ENCODE measurements at places on chromosomes 3 and 15.
A peak's percentile ranks its signal among the peaks of the same experiment; 100 is the strongest.

GRCh38 chr3:13025090-13025489, 48.1 kb downstream of the IQSEC1 start:
- DNase-seq, result no peak

DNA sequence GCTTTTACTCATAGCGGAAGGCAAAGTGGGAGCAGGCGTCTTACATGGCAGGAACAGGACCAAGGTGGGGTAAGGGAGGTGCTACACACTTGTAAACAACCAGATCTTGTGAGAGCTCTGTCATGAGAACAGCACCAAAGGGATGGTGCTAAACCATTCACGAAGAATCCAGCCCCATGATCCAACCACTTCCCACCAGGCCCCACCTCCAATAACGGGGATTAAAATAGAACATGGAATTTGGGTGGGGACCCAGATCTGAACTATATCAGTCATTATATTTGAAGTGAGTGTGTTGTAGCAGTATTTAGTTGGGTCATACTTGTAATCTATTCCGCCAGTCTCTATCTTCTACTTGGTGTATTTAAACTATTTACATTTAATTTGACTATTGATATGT, 190.9 kb downstream of the RPLP1 start:
- DNase-seq, result no peak

GRCh38 chr3:66253790-66254620, 33.2 kb downstream of the SLC25A26 start:
- peak; percentile 27 for DNase-seq

DNA sequence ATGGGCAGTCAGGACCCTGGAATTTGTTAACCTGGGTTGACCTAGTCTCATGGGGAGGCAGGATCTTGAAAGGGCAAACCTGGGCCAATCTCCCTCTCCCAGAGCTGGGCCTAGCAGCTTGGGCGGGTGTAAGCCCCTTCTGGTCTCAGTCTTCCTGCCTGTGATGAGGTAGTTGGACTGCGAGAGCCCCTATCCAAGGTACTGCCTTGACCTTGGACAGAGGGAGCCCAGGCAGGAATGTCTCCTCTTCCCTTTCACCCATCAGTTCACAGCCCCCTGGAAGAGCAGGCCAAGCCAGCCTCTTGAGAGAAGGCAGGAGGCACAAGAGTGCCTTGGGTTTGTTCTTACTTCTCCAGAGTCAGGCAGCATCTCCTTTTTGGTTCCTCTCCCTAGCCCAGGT, 24.7 kb upstream of the SEMA3F start:
- no peak for DNase-seq

GRCh38 chr3:105425153-105425502, 58.4 kb downstream of the ALCAM start:
- DNase-seq, result no peak

DNA sequence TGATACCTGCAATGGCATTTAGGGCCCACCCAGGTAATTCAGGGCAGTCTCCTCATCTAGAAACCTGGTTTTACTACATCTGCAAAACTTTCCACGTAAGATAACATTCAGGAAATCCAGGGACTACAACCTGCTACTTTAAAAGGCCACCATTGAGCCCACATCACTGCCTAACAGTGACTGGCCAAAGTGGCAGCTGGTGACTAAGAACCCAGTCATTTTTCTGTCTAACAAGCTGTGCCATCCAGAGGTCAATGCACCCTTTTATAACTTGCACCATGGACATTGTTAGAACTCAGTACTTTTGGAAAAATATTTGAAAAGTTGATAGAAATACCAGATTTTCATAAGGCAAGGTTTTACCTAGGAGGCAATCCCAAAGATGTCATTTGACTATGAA, 492.4 kb downstream of the OTOL1 start:
- no peak for DNase-seq

GRCh38 chr3:129892857-129893580, 492 bp downstream of the TMCC1 start:
- peak; percentile 7 for DNase-seq

DNA sequence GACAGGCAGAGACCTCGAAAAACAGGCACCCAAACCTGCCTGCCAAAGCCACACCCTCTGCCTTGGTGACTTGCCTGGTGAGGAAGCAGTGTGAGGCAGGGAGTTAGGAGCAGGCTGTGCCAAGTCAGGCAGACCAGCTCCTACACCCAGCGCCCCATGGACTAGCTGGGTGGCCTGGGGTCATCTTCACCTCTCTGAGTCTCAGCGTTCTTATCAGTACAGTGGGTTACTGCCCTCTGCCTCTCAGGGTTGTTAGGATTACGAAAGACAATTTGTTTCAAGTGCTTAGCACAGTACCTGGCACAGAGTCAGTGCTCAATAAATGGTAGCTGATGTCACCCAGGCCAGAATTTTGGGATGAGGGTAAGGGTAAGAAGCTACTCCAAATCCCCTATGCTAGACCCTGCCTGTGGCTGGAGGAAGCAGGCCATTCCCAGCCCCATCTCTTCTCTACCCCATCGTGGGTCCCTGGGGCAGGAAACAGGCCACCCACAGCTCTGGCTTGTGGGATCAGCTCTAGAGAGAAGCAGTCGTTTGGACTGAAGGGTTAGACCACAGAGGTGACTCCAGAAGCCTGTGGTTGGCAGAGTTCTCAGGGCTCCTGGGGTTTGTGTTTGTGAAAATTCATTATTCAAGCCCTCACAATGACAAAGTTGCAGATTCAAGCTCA, 10.1 kb downstream of the SLC51B start:
- DNase-seq, result no peak

GRCh38 chr15:82640672-82641071, 6.5 kb downstream of the CPEB1 start:
- DNase-seq, result no peak

DNA sequence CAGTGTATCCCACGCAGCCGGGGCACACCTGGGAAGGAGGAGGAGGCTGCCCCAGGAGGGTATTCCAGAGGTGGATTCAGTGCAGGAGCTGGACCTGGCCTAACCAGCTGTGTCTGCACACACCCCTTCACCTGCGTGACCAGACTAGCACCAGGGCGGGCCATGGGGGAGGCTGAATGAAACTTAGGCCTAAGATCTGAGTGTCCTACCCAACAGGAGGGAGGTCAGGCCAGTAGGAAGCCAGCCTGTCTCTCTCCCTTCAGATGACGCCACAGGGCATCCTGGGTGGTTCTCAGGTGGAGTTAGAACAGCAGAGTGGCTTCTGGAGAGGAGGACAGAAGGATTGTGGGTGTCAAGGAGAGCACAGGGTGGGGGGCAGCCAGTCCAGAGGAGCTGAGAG, 3.4 kb upstream of the SEMA3F start:
- no peak for DNase-seq

All from A673 (cell line).